Natural killer cell (primary cell): ENCODE measurements at places on chromosomes 12 and 14. TPM values are rescaled to one million over a fixed set of nuclear protein-coding genes. Genes with fewer than 3 reads are reported as not detected.
A peak's percentile ranks its signal among the peaks of the same experiment; 100 is the strongest.

Gene SRRM4
- total RNA-seq = not detected

Gene NAA25
- total RNA-seq = 34.4 TPM

Gene FAM90A1
- not detected for total RNA-seq

Gene DBX2
- total RNA-seq = not detected

Gene CRIP2
- 2.0 TPM for total RNA-seq

DNA sequence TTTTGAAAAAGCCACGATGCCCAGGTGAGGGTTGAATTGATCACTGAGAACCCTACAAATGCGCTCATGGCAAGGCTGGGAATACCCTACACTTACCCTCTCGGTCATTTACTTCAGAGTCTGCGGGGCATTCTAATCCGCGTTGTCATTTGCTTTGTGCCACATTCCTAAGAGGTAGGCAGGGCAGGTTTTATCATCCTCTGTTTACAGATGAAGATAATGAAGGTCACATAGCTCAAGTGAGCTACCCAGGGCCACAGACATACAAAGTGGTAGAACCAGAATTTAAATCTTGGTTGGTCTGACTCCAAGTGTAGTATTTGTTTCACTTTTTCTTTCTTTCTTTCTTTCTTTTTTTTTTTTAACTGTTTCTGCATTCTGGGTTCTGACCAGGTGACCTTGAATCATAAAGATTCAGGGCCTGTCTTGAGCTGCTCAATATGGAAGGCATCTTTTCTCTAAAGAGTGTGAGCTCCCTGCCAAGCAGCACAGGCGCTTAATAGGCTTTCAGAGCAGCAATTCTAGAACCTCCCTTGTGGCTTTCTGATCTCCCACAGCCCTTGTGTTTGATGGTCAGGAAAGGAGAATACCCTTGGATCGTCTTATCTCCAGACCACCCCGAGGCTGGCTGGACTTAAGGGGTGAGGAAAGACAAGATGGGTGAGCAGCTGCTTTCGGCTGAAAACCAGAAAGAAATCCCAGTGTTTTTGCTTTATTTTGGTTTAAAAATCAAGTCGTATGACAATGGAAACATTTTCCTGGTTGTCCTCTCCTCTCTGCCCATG, 662 bp upstream of the BATF start:
- peak overlapping the region; percentile 86 for H3K27ac ChIP-seq
- peak; percentile 50 for DNase-seq
- no peaks in the 10 kb centered on the region for H3K27me3 ChIP-seq

DNA sequence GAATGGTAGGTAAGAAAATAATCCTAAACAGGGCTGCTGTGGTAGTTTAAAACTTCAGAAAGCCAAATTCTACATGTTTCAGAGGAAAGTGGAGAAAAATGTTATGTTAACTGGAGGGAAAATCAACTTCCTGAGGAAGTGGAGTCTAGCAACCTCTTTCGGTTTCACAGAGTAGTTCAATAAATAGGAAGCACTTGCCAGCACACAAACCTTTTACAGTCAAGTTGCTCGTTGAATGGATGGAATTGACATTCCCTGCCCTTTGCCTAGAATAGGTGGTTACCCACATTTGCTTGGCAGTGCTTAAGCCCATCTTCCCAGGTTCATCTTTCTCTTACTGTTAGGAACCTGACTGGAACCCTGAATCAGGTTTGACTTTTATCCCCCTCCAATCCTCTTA, 15.9 kb downstream of the ANKRD13A start:
- H3K36me3 ChIP-seq = peaks cover 39% of the 10 kb centered on the region
- no peak overlapping the region for H3K4me3 ChIP-seq
- peak overlapping the region; percentile 12 for H3K27ac ChIP-seq
- no peaks in the 10 kb centered on the region for H3K27me3 ChIP-seq
- DNase-seq = no peak

DNA sequence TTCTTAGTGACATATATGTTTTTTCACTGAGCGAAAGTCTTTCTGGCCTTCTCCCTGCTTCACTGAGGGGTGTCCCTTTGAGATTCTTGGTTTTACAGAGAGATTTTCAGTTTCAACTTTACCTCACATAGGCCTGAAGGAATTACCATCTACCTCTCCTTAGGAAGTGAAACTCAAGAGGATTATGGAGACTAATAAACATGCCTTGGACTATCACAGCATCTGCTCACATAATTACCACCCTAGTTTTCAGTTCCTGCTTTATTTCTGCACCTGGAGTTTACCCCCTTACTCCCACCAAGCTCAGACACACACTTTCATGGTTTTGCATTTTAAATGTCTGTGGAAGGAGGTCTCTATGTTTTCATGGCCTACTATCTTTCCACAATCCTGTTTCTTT, 118.3 kb upstream of the SCAF11 start:
- peaks cover 3% of the 10 kb centered on the region for H3K4me1 ChIP-seq
- no peak overlapping the region for H3K27ac ChIP-seq
- DNase-seq = no peak

DNA sequence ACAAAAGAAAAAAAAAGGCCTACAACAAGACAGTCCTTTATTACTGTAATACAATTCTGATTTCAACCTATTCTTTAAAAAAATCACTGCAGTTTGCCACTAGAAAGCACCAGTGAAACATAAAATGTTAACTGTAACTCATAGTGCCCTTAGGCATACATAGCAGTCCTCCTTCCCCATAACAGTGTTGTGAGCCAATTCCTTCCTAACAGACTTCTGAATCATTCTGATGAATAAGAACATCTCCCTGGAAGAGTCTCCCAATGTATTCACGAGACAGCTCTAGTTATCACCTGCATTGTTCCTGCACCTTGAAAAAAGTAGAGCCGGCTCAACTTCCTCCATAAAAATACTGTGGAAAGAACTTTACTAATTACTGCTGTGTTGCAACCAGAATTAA, 213.6 kb upstream of the FSCB start:
- H3K4me1 ChIP-seq = no peaks in the 10 kb centered on the region
- no peak overlapping the region for H3K27ac ChIP-seq
- DNase-seq = no peak
- H3K4me3 ChIP-seq = no peak overlapping the region

- no peak overlapping the region for H3K4me3 ChIP-seq
- H3K27me3 ChIP-seq = no peaks in the 10 kb centered on the region
- H3K27ac ChIP-seq = no peak overlapping the region
Measured at GRCh38 chr12:132514216-132514820, 24.4 kb downstream of the FBRSL1 start.

GRCh38 chr14:101178184-101179072, 274.9 kb upstream of the RTL1 start:
- no peaks in the 10 kb centered on the region for H3K36me3 ChIP-seq
- no peak overlapping the region for H3K4me3 ChIP-seq
- H3K4me1 ChIP-seq = no peaks in the 10 kb centered on the region
- no peaks in the 10 kb centered on the region for H3K27me3 ChIP-seq
- H3K27ac ChIP-seq = no peak overlapping the region

DNA sequence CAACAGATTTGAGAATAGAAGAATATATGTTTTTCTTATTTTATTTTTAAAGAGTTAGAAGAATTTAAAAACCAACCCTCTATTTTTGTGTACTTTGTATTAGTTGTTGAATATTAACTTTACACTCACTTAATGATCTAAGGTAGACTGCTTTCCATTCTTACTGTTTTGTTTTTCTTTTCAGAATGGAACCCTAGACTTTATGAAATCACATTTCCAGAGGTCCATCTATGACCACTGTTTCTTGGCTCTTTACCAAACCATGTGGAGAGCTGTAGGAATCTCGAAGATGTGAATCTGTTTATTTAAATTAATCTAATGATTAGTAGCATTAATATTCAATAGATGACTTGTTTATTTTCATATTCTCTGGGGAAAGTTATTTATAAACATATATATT, 7.2 kb upstream of the PIK3C2G start:
- no peaks in the 10 kb centered on the region for H3K4me1 ChIP-seq
- H3K36me3 ChIP-seq = no peaks in the 10 kb centered on the region
- DNase-seq = no peak

DNA sequence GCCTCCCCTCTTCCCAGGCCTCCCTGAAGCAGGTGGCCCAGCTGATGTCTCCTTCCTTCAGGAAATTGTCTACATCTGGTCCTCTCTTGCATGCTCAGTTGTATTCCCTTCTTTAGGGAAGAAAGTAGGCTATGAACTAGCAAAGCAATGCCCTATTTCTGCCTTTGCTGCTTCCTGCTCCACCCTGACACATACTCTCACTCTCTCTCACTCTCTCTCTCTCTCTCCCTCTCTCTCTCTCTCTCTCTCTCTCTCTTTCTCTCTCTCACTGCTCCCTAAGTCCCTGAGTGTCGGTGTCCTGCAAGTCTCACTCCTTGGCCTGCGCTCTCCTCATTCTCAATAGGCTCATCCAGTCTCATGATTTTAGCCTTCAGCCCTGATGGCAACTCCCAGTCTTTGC, 19.4 kb upstream of the PARP11 start:
- peaks cover 13% of the 10 kb centered on the region for H3K4me1 ChIP-seq
- DNase-seq = no peak
- H3K36me3 ChIP-seq = no peaks in the 10 kb centered on the region
- H3K4me3 ChIP-seq = no peak overlapping the region

DNA sequence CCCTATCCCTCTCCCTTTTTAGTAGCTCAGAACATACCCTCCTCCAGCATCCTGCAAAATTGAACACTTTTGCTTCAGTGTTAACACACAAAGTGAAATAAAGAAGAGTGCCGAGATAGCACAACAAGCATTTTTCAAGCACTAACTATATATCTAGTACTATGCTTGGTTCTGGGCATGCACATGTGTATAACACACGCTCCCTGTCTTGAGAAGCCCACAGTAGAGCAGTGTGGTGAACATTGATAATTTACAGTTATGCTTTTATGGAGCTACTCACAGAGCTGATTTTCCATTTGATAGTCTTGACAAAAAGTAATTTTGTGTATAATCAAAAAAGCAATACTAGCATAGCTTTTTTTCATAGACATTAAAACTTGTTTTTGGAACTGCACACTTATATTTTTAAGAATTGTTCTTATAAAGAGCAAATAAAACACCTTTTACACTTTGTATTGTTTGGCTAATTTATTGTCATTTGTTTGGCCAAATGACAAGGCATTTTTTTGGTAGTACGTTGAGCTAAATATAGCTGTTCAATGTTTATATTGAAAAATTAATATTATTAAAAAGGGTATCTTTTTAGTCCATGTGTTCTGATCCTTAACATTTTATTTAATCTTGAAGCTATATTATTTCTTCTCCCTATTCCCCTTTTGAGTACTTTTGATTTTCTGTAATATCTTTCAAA, 39.7 kb downstream of the LEMD3 start:
- no peak for DNase-seq
- H3K4me1 ChIP-seq = no peaks in the 10 kb centered on the region
- no peaks in the 10 kb centered on the region for H3K27me3 ChIP-seq
- H3K27ac ChIP-seq = no peak overlapping the region
- H3K36me3 ChIP-seq = no peaks in the 10 kb centered on the region
- no peak overlapping the region for H3K4me3 ChIP-seq
